NCI-H526 treated with DMSO at 0.1 percent for 48 hours (cell line): ENCODE measurements at places on chromosomes 6 and 20.

GRCh38 chr20:62381202-62381797, 5.6 kb upstream of the RPS21 start:
- no peak for DNase-seq

DNA sequence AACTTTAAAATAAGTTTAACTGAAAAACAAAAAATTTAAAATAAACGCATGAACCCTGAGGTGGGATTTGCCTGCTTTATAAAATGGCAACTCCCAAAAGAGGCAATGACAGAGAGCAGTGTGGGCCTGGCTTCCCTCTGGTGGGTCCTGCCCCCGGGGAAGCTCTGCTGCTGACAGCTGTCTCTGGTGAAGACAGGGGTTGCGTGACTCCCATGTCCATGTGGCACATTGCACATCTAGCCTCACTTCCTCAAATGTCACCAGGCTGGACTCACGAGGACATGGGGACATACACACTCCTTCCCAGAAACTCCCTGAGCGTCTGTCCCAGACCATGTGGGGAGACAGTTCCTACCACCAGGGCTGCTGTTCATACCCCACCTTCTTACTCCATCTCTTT, 66.2 kb downstream of the ABHD12 start:
- DNase-seq: no peak

- no peak for DNase-seq
Observed at GRCh38 chr20:48962976-48963771, 41.7 kb downstream of the ARFGEF2 start.

GRCh38 chr6:75210885-75211739, 5.3 kb upstream of the COL12A1 start:
- DNase-seq: peak; percentile 66

GRCh38 chr6:130908188-130908587, 81.0 kb downstream of the SMLR1 start:
- DNase-seq: no peak

GRCh38 chr6:40817369-40817768, 221.7 kb downstream of the UNC5CL start:
- no peak for DNase-seq

- no peak for DNase-seq
Observed at GRCh38 chr6:148112851-148113319, 229.8 kb upstream of the SASH1 start.

GRCh38 chr6:3531481-3531880, 74.6 kb upstream of the SLC22A23 start:
- DNase-seq: no peak

DNA sequence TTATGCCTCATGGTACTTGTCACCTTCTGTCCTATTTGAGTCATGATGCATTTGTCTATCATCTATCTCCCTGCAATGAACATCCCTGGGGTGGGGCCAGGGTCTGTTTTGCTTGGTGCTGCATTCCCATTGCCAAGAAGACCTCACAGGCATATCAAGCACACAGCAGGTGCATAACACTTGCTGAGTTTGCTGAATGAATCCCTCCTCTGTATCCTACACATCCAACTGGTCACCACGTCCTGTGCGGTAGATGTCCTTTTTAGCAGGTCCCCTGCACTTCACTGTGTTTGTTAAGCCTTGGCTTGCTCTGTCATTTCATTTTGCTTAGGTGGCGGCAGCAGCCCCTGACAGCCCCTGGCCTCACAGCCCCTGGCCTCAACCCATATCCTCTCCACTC, 214.8 kb upstream of the RNF24 start:
- no peak for DNase-seq

DNA sequence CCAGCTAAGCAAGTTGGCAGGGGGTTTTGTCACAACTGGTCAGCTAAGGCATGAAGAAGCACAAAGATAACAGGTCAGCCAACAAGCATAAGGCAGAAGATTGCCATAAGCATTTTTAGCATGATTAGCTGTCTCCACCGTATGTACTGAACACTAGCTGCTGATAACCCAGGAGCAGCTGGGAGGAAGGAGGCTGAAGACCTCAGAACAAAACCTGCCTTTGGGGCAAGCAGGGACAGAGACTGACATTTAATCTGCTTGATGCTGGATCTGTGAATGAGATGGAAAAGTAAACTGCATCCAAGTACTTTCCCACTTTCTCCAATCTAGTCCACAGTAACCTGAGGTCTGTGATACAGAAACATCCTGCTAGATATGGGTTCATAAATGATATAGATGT, 353.0 kb upstream of the MAP3K7 start:
- DNase-seq: no peak

DNA sequence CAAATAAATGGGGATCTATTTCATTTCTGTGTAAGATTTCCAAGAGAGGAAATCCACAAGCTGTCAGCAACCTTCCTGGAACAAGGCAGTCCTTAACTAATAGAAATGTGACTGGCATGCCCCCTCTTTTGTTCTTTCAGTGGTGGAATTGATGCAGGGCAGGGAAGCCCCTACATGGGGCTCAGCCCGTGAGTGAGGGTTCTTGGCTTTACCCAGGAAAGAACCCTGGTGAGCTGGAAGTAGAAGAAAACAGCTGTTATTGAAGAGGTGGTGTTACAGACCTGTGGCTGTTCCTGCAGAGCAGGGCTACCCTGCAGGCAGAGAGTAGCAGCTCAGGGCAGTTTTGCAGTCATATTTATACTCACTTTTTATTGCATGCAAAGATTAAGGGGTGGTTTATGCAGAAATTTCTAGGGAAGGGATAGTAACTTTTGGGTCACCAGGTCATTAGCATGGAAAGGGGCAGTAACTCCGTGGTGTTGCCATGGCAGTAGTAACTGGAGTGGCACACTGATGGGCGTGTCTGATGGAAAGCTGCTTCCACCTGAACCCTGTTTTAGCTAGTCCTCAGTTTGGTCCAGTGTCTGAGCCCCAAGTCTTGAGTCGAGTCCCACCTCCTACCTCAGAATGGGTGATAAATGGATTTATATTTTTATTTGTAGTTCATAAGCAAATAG, 88.7 kb upstream of the SCP2D1 start:
- DNase-seq: no peak

DNA sequence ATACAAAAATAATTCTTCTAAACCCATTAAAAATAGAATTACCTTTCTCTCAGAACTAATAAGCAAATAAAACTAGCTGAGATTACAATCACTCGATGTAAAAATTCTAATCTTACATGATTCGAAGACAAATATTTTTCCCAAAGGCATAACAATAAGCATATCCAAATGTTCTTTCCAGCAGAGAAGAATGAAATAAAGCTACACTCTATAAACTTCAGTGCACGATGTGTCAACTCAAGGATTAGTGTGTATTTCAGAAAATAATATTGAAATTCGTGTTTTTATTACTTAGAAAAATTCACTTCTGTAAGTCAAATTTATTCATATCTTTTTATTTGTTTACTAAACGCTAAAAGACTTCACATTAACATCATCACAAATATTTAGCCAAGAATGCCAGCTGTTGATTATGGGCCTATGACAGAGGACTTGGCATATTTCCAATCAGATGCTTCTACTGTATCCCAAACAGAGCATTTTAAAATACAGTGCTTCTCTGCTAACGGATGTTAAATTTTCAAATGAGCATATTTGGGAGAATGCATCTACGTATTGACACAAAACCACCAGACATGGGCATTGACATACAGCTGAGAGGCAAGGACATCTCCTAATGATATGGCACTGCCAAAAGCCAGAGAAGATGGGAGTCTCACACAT, 54.7 kb upstream of the PDE7B start:
- DNase-seq: no peak

GRCh38 chr20:23869520-23869919, 10.0 kb downstream of the CST5 start:
- no peak for DNase-seq

DNA sequence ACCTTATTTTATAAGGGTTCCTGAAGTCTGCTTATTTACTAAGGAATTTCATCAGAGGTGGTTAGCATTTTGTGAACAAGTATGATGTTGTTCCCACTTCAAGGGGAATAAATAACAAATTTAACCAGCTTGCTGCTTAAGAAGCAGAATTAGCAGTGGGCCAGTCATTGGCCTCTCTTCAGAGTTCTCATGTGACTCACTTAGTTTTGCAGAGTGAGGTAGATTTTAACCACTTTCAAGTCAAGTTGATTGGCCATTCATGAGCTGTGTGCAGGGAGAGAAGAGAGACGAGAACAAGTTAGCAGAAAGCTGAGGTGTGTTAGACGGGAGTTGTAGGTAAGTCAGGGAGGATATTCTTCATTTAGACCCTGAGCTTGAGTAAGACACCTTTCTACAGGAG, 18.1 kb downstream of the TOP1 start:
- DNase-seq: no peak

- peak; percentile 15 for DNase-seq
Observed at GRCh38 chr6:21111093-21111725, 482.3 kb upstream of the SOX4 start.

DNA sequence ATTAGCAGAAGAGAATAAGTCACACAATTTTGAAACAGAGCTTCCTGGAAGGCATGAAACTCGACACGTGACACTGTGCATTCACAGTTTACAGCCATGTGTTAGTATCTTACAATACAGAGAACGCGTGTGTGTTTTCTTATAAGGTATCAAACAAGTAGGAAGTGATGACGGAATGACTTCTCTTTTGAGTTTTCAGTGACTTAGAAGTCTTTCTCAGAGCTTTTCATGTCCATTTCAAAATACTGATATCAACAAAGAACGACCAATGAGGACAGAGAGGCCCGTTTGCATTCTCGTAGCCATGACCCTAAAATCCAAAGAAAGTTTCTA, 36.6 kb upstream of the DUSP22 start:
- DNase-seq: no peak
